ENCODE measurements at places on chromosomes 12 and 14. TPM values are rescaled to one million over a fixed set of nuclear protein-coding genes. Genes with fewer than 3 reads are reported as not detected.

ACOT2 gene
- total RNA-seq = 58.3 TPM

CRIP2 gene
- 31.5 TPM for total RNA-seq

SLC6A15 gene
- total RNA-seq = under 0.01 TPM

CLEC4D gene
- not detected for total RNA-seq

NEUROD4 gene
- not detected for total RNA-seq

CLEC1B gene
- not detected for total RNA-seq

KCNA5 gene
- total RNA-seq = not detected

NANOG gene
- total RNA-seq = under 0.01 TPM

IFI27 gene
- total RNA-seq = 87.8 TPM

KRT78 gene
- not detected for total RNA-seq

FBXO33 gene
- 15.6 TPM for total RNA-seq

RBP5 gene
- not detected for total RNA-seq

COCH gene
- 0.29 TPM for total RNA-seq

DBX2 gene
- not detected for total RNA-seq

KRT86 gene
- total RNA-seq = under 0.01 TPM

ISCU gene
- 184 TPM for total RNA-seq

PPP1R36 gene
- total RNA-seq = 1.1 TPM

FOXA1 gene
- total RNA-seq = 0.36 TPM

RAPGEF3 gene
- total RNA-seq = 4.3 TPM

RD3L gene
- not detected for total RNA-seq

LHX5 gene
- not detected for total RNA-seq

TAS2R7 gene
- not detected for total RNA-seq

DCN gene
- 1,107 TPM for total RNA-seq

MAPKAPK5 gene
- total RNA-seq = 32.9 TPM

TMEM229B gene
- total RNA-seq = 5.8 TPM

MFAP5 gene
- total RNA-seq = 57.9 TPM

TMPRSS12 gene
- not detected for total RNA-seq

KRT75 gene
- not detected for total RNA-seq

TSHR gene
- not detected for total RNA-seq

CD163L1 gene
- total RNA-seq = under 0.01 TPM

OR4Q2 gene
- not detected for total RNA-seq

GYS2 gene
- not detected for total RNA-seq

NUAK1 gene
- 21.7 TPM for total RNA-seq

RPL10L gene
- total RNA-seq = not detected

ART4 gene
- total RNA-seq = not detected

KMT2D gene
- 28.6 TPM for total RNA-seq

DTX1 gene
- total RNA-seq = under 0.01 TPM

RNASE1 gene
- total RNA-seq = not detected

IAPP gene
- not detected for total RNA-seq

KCNJ8 gene
- 9.1 TPM for total RNA-seq

WDHD1 gene
- 9.4 TPM for total RNA-seq

DIO3 gene
- not detected for total RNA-seq

Data from osteoblast (primary cell).